Uterus (tissue), 4 donors: ENCODE measurements at places on chromosomes 3 and 15. TPM values are rescaled to one million over a fixed set of nuclear protein-coding genes. Genes with fewer than 3 reads are reported as not detected.
A peak's percentile ranks its signal among the peaks of the same experiment; 100 is the strongest.

GRCh38 chr15:86624261-86625036 lies 544.8 kb downstream of the AGBL1 start:
- peak; percentile 15 for DNase-seq

GRCh38 chr15:29424118-29424517 lies 154.5 kb upstream of the NSMCE3 start:
- no peak for DNase-seq

- no peak for DNase-seq
These were observed 19.1 kb upstream of the MAGEF1 start for GRCh38 chr3:184730924-184731323.

GRCh38 chr15:49148727-49149126 lies 6.7 kb downstream of the COPS2 start:
- DNase-seq: no peak

DNA sequence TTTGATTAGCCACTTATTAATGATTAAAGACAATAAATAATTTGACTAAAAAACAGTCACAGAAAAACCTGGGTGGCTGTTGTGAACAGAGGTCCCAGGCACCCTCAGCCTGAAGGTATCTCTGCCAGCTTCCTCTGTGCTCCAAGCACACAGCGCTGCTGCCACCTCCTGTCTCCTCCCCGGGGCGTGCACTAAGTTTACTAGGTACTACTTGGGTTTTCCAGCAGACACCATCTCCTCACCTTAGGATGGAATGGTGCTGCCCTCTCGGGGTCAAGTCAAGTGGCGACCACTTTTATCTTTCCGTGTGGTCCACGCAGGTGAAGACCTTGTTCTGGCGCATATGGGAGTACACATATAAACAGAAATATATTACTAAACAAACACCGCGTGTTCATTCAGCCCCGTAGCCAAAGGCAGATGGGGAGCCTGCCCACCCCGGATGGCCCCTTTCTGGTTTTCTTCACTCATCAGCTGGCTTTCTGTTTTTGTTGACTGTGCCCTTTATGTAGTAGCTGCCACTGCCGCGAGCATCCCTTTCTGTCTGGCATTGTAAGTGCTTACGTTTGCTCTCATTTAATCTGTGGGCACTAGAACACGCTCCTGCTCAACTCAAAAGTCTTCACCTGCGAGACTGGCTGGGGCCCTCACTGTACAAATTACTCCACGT lies 128.0 kb downstream of the LRIG1 start:
- no peak for DNase-seq

DNA sequence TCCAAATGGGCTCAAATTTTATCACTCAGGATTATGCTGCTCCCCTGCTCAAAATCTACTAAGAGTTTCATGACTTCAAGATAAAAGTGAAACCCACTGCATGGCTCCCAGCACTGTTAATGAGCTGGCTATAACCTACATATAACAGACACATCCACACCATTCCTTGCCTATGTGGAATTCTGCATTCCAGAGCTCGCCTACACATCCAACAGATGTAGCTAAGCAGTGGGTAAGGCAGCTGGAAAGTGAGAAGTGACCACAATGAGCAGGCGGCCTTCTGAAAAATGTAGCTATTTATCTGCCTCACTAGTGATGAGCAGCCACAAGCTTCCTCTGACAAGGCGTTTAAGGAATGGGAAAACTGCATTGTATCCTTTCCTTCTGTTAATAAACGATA lies 92.0 kb upstream of the TRIM42 start:
- DNase-seq: no peak

GRCh38 chr3:153970741-153971347 lies 150.3 kb upstream of the ARHGEF26 start:
- DNase-seq: no peak

GRCh38 chr3:2205692-2206091 lies 107.0 kb downstream of the CNTN4 start:
- no peak for DNase-seq

Gene NEK4
- total RNA-seq: 32.0 TPM

Gene RARRES1
- 12.8 TPM for total RNA-seq

Gene SETD2
- total RNA-seq: 92.1 TPM
